ENCODE measurements at places on chromosomes 16 and 17. TPM values are rescaled to one million over a fixed set of nuclear protein-coding genes. Genes with fewer than 3 reads are reported as not detected.

DNA sequence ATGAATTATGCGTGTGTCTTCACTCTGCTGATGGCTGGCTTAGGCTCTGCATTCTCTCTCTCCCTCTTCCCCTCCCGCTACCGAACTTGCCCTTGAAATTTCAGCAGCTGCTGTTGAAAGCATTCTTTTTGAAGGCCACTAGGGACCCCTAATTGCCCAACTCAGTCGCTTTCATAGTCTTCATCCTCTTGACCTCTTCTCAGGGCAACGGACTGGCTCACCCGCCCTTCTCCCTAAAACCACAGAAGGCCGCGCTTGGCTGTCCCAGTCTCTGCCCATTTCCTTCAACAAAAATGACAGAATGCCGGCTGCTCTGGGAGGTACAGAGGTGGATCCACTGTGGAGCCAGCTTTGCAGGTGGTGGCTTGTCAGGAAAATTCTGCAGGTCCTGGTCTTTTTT lies 21.0 kb upstream of the FMNL1 start:
- peak; percentile 94 for DNase-seq

DNA sequence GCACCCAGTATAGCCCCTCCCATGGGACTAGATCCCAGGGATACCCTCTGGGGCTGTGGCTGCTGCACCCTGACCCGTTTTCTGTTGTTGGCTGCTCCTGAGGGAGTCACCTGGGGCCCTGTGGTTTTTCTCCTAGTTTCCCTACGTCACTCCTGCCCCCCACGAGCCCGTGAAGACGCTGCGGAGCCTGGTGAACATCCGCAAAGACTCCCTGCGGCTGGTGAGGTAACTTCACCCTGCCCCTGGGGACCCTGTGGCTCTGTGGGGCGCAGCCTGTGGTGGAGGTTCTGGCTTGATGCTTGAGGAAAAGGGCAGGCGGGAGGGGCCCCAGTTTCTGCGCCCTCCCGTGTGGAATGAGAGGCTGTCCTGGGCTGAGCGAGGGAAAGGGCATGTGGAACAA lies 27.2 kb downstream of the MGRN1 start:
- no peak for DNase-seq

- no peak for DNase-seq
These were observed at the start of gene P4HB for GRCh38 chr17:81859906-81860755. Gene P4HB, minus strand, starts transcription at chr17:81860535. Its CDS starts 64 bp downstream, at chr17:81860471.

The PLA2G10 gene
- not detected for total RNA-seq

GRCh38 chr17:45310380-45311324 lies 6.2 kb downstream of the MAP3K14 start:
- DNase-seq, result peak; percentile 85
